Frontal cortex (tissue), 4 donors: ENCODE measurements at places on chromosomes 1 and 21. TPM values are rescaled to one million over a fixed set of nuclear protein-coding genes. Genes with fewer than 3 reads are reported as not detected.

The S100A14 gene
- not detected for total RNA-seq

DNA sequence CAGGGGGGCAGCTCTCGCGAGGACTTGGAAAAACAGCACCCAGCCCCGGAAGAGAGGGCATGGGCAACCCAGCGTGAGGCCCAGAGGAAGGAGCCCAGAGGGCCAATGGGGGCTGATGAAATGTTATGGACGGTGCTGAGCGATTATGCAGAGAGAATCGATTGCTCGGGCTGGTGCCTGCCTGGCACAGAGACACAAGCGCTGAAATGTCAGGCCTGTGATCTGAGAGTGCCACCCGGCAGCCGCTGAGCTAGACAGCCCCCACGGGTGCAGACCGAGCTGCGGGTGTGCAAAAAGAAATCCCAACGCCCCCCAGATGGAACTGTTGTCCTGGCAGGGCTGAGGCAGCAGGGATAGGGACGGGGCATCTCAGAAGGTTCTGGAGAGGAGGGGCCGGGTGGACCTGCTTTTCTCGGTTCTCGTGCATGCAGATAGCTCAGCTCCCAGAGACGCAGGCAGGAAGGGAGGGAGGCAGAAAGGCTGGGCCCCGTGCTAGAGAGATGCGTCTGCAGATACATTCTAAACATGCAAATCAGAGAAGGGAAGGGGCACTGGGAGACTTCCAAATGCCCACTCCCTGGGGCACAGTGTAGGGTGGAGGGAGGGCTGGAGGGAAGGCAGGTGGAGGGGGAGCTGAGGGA, 41.5 kb downstream of the TAS1R2 start:
- DNase-seq: no peak

DNA sequence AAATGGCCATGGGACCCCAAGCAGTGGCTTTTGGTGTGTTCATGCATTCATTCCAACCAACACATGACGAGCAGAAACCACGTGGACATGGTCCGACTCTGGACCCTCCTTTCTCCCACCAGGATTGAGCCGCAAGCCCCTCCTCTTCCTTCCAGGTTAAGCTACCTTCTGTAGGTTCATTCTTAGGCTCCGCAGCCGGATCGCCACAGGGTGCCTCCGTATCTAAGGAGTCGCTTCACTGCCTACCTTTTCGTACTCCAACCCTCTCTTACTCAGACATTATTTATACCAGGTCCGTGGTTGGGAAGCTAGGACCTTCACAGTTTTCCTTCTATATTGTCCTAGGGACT, 63.6 kb downstream of the RHBG start:
- no peak for DNase-seq

DNA sequence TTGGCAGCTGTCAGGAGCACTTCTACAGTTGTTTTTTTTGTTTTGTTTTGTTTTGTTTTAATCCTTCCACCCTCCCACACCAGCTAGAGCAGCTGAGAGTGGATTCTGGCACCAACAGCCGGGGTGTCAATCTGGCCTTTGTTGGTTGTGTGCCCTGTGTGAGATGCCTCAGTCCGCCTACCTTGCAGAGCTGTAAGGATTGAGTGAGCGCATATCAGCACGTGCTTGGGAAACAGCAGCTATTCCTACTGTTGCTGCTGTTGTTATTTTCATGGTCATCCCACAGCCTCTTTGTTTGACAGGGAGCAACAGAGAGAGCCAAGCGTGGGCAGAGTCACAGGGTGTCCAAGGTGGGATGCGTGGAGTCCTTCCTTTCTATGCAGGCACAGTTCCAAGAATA, 50.4 kb downstream of the PGBD5 start:
- DNase-seq: peak; percentile 40

DNA sequence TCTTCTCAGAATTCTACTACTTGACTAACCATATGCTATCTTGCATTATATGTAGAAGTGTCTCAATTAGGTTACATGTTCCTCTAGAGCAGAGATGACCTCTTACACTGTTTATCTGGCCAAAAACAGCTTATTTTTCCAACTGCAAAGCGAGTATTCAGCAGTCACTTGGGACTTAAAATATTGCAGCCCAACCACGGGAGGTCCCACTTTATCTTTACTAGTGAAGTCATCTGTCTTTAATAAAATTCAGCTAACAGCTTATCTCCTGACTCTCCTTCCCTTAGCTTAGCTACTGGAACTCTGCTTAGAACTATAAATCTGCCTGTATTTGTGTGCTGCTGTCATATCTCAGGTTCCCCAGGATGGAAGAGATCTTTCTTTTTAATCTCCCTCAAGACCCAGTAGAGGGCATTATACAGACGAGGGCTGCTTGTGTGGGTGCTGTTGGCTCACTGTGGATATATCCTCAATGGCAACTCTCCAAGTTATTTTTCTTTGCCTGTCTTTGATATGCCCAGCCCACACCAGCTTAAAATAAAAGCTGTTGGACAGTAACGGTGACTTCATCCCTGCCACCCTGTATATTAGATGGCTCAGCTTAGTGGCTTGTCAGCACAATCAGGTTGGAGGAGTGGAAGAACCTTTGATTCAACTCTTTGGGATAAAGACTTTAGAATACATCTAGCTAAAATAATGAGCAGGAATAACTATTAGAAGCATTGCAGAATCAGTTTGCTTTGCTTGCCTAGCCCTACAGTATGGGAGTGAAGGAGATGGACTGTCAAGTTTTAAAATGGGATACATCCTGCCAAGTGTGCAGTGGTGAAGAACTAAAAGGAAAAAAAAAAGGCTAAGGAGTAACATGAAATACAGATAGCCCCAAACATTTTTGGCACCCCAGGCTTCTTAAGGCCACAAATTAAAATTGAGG, 9.6 kb downstream of the ENSA start:
- DNase-seq: no peak

The SPRR2G gene
- total RNA-seq: not detected

- DNase-seq: no peak
Observed at GRCh38 chr1:47919113-47919833, 77.9 kb downstream of the TRABD2B start.

DNA sequence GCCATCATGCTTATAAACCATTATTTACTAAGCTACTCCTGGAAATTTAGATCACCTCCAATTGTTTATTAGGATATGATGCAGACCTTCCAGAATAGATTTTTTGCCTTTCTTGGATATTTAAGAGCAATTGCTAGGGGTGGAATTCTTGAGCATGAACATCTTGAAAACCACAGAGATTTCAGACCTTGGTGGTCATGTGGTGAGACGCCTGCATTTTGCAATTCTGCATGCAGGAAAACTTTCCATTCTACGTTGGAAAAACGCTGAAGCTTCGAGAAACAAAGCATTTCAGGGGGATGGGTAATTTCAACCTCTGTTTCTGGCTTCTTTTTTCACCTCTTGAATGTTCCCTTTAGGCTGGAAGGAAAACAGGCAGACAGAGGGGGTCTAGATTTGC, 596.3 kb downstream of the KIF26B start:
- no peak for DNase-seq

- no peak for DNase-seq
Observed at GRCh38 chr1:26009796-26010447, 11.7 kb upstream of the EXTL1 start.

GRCh38 chr1:228150461-228151179, 890 bp downstream of the GJC2 start:
- peak; percentile 64 for DNase-seq

The SPRR1A gene
- total RNA-seq: not detected

The ATP1A2 gene
- total RNA-seq: 45.7 TPM

The DESI2 gene
- total RNA-seq: 37.9 TPM

GRCh38 chr1:245155272-245156040, 671 bp downstream of the KIF26B start:
- no peak for DNase-seq

- no peak for DNase-seq
Observed at GRCh38 chr1:224127925-224128819, 14.3 kb downstream of the FBXO28 start.

- no peak for DNase-seq
Observed at GRCh38 chr1:48726139-48726538, 50.6 kb downstream of the BEND5 start.

DNA sequence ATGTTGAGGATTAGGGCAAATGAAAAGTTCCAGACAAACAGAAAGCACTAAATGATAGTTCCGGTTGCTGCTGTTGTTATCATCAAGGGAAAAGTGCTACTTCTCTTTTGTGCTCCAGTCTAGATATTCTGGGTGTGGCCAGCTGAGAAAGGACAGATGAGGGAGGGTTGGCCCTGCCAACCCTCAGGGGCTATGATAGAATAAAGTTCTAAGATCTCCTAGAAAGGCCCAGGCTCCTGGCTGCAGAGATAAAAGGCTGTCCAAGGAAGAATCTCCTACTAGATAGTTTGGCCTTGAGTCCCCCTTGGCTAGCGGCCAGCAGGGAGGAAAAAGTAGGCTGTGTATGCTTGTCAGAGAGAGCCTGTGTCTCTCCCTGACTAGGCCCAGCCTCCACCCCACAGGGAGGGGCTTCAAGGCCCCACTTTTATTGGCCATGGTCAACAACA, 31.5 kb downstream of the RIMS3 start:
- DNase-seq: no peak

- DNase-seq: no peak
Observed at GRCh38 chr1:33191731-33192275, 10.0 kb upstream of the TRIM62 start.

The PTAFR gene
- total RNA-seq: 1.2 TPM

The PLEKHG5 gene
- total RNA-seq: 24.9 TPM

GRCh38 chr1:201468844-201469644, at the start of gene PHLDA3:
TSS of gene PHLDA3 (minus strand) at chr1:201469188. CDS start at chr1:201468786, 402 bp downstream.
- peak; percentile 89 for DNase-seq

The LENEP gene
- total RNA-seq: 1.2 TPM

The TCP10L gene
- total RNA-seq: 2.0 TPM

DNA sequence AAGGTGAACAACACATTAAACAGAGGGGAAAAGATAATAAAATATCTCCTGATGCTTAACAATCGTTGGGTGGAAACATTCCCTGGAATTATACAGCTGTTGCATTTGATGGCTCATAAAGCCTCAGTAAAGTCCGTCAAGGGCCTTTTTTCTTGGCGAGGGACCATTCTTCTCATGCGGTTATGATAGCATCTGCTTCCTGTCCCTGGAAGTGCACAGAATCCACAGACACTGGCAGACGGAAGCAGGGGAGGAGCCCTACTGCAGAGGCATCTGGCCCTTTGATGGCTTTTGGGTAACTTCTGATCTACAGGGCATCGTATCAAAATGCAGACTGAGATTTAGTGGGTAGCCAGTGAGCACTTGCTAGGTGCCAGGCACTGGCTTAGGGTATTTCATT, 286.9 kb downstream of the KIF26B start:
- DNase-seq: no peak

DNA sequence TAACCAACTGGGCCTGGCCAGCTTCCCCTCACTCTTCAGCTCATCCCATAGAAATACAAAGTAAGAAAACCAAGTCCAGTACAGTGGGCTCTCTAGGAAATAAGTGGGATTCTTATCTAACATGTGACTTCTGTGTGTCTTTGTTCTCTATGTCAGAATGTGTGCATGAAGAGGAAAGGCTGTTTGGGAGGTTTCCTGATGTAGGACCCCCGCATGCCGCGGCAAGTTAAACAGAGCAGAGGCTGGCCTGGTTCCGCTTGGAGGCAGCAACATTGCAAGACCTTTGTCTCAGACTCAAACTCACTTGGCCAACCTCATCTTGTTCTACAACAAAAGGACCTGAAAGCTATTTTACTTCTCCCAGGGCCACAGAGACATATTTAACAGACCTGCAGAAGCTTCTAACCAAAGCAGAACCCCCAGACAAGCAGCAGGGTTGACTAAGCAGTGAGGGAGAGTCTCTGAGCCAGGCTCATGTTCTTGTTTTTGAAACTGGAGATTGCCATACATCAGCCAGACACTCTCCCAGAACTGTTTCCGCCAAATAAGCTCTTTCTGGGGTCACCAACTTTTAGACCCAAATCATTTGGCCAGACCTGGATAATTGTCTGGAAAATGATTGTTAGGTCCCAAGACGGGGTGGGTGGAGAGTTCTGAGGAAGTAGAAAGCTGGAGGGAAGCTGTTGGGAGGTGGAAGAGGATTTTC, 6.2 kb downstream of the MTARC2 start:
- no peak for DNase-seq

The FCN3 gene
- not detected for total RNA-seq

DNA sequence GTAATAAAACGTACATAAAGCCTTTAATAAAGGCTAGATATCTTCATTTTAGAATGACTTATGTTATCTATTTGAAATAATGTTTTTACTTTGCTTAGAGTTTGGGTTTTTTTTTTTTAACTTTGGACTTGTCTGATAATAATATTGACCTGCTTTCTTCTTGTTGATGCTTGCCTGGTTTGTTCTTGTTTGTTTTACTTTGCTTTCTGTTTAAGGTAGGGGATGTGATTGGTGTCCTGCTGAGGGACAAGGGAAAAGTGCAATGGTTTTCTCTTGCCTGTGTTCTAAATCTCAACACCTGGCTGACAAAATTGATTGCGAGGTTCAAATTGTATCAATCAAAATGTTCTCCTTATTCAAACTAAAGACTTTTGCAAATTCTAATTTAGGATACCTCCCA, 2.2 kb upstream of the FH start:
- DNase-seq: no peak

- DNase-seq: no peak
Observed at GRCh38 chr1:229318056-229318455, 24.8 kb downstream of the CCSAP start.

The OR2T35 gene
- total RNA-seq: under 0.01 TPM

DNA sequence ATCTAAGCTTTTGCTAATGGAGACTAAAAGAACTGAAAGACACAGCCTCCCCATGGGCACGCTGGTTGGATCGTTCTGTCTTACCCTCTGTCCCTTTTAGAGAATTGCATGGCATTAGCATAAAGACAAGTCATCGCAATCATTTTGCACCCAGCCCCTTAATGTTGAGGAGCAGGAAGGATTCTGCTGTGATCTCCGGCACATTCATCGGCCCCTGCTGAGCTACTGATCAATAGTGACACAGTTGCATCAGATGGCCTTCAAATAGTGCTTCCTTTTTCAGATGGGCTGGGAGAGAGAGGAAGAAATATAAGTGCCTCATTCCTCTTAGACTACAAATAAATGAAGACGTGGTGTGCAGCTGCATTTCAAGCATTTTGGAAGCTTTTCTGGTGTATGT, 75.4 kb downstream of the NOS1AP start:
- DNase-seq: no peak

The MIER1 gene
- total RNA-seq: 37.1 TPM

DNA sequence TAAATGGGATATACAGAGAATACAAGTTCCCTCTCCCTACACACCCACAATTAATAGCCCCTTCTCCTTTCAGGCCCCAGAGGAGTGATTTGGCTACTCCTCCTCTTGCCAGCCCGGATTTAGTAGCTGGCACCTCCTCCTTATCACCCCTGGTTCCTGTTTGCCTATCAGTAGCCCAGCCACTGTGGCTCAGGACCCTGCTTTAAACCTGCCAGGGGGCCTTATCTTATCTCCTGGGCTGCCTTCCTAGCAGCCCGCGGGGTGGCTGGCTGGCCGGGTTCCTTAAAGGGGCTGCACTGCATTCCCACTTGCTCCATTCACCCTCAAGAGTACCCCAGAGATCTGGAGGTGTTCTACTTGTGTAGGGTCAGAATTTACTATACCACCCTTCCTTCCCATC, 70.4 kb downstream of the PLEKHA6 start:
- DNase-seq: no peak

- DNase-seq: no peak
Observed at GRCh38 chr1:121443001-121443540, 258.3 kb downstream of the SRGAP2C start.

GRCh38 chr1:77313491-77313890, 31.7 kb downstream of the AK5 start:
- no peak for DNase-seq
